ENCODE measurements at places on chromosomes 6 and 20.
A peak's percentile ranks its signal among the peaks of the same experiment; 100 is the strongest.

GRCh38 chr6:136123468-136123867, 126.6 kb downstream of the MTFR2 start:
- no peak for DNase-seq

DNA sequence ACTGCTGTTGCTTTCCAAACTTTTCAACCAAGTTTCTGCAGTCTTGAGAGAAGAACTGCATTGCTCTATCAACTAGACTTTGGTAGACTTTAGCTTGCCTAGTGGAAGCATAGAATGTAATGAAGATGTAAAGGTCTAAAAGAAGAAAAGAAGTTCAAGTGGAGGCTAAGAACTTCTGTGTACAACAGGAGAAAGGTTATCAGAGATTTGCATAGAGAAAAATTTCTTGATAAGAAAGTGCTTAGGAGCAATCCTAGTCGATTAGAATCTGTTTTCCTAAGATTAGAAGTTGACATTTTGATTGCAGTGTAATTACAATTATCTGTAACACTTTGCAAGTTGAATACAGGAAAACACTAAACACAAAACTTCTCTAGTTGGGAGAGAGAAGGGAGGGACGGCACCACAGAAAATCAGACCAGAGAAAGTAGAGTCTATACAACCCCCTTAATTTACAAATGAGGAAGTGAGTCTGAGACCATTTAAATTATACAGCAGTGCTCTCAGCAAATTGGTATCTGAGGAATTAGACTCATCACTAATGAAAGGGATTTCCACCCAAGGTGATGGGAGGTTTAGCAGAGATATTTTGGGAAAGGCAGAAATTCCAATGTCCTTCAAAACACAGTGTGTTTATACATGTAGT, 194.3 kb upstream of the MARCKS start:
- no peak for DNase-seq

DNA sequence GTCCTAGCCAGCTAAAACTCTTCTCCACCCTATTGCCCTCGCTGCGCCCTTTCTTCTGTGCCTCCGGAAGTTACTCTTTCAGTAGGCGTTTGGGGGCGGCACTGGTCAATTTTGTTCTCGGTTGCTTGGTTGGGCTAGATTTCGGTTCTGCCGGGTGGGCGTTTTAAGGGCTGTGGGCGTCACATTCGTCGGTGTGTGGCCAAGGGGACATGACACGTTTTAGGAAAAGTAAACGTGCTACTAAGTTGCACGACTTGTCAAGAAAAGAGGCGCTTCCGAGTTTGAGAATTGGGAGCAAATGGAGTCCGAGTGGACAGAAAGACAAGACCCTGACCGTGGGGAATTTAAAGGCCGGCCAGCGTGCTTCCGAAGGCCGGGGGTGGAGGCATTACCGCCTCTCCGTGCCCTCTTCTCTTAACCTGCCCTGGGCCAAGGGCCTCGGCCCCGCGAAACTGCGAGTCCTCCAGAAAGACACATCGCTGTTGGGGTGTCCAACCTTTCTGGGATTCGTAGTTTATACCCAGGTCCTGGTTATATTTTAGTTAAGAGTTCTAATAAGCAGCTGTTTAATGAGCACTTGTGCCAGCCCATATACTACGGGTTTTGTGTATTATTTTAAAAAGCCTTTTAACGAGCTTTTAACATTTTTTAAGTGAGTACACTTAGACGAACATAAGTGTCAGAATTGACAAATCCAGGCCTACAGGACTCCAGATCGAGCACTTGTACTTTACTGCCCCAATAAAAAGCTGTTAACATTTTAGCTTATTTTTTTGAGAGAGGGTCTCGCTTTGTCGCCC, 664 bp upstream of the BAG6 start:
- DNase-seq, result peak; percentile 93

DNA sequence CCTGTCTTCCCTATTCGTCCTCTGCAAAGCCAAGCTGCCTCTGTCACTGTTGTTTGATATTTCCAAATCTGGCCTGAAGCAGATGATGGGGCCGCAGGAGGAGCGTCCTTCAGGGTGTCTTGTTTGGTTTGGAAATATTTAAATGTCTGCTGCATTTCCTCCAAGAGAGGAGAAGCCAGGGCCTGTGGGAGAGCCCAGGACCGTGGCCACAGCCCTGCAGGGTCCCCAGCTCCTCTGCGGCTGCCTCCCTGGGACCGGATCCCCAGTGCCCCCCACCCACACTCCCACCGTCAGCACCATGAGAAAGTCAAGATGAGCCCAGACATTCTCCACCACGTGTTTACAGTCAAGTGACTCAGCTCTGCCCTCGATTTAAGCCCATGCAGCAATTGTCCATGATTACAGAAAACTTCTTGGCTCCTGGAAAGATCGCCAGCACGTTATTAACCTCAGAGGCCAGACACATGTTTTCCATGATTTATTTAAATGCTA, 18.2 kb downstream of the FOXF2 start:
- no peak for DNase-seq
